Stimulated activated CD4-positive, alpha-beta T cell treated with anti-CD3 and anti-CD28 coated beads, Interleukin-2, amount 100 ng/mL, for 24 hours (primary cell): ENCODE measurements at places on chromosomes 7 and 10.

DNA sequence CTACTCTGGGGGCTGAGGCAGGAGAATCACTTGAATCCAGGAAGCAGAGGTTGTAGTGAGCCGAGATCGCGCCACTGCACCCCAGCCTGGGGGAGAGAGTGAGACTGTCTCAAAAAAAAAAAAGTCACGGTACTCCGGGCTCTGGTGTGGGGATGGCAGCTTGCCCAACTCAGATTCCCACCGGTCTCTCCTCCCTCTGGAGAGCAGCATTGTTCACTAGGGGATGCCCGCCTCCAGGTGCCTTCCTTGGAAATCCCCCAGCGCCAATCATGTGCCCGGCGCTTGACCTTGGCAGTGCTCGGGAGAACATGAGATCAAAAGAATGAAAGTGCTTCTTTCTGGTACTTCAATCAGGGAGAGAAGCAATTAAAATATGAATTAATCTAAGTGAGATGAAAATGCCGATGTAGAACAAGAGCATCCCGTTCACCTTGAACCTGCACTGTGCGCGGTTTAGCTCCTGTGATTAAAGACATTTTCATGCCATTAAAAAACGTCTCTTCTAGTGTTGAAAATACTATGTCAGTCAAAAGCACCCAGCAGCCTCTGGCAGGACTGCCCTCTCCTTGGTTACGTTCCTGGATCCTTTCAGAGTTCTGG lies 1127.3 kb upstream of the AUTS2 start:
- DNase-seq = no peak

GRCh38 chr7:68276725-68277124 lies 1280.1 kb downstream of the TYW1 start:
- DNase-seq = no peak

- DNase-seq = no peak
Measured at GRCh38 chr7:35491233-35491632, 203.7 kb downstream of the HERPUD2 start.

GRCh38 chr7:80604436-80604835 lies 34.0 kb upstream of the CD36 start:
- no peak for DNase-seq

DNA sequence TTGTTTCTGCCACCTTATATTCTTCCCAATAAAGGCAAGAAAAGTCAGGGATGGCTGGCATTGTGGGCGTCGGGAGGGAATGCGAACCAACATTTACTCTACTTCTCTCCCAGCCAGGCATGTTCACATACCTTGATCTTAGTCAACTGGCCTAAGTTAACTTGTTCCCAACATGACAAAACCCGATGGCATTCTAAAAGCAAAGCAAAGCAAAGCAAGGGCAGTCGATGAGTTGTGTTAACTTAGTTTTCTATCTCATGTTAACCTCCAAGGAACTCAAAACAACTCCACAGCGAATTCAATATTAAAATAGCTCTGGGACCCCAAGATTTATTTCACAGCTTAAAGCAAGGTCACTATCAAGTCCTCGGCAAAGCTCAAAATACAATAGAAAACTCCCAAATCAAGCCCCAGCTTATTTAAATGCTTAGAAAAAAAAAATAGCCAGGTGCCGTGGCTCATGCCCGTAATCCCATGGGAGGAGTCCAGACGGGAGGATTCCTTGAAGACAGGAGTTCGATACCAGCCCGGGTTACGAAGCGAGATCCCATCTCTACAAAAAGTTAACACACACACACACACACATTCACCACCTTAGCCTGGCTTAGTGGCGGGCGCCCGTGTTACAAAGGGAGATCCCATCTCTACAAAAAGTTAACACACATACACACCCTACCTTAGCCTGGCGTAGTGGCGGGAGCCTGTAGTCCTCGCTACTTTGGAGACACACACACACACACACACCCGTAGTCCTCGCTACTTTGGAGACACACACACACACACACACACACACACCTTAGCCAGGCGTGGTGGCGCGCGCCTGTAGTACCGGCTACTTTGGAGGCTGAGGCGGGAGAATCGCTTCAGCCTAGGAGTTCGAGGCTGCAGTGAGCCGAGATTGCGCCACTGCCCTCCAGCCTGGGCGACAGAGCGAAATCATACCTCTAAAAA lies 901 bp upstream of the CCNY start:
- peak; percentile 37 for DNase-seq

DNA sequence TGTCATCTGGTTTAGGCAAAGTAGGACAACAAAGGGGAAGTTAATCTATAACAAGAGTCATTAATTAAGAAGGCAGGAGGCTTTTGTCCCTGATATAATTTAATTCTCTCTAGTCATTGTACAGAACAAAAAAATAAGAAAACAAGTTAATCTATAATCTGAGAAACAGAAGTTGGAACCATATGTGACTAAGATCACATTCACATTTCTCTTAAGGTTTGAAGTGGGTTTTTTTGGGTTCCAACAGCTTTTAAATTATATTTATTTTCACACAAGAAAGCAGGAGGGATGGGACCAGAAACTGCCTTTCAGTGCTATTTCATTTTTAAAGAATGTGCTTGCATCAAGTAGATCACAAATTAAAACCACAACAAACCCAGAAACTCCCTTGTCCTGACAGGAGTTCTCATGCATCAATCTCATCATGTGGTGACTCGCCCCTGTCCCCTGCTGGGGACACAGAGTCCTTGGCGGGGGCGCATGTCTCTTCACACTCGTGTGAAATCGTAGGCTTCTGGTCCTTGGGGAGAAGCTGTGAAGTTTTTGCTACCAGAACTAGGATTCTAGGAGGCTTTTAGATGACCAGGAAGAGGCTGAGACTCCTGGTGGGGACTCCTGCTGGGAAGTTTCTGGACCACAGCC lies 10.1 kb upstream of the OPN4 start:
- DNase-seq = no peak
